Stimulated activated CD4-positive, alpha-beta T cell treated with anti-CD3 and anti-CD28 coated beads, Interleukin-12 subunit alpha, Interleukin-12 subunit beta, amount 100 ng/mL, for 4 hours (primary cell): ENCODE measurements at places on chromosomes 7 and 10.

GRCh38 chr7:93025389-93025788 is 92.4 kb downstream of the SAMD9 start:
- no peak for DNase-seq

GRCh38 chr7:16344927-16345326 is 76.4 kb downstream of the CRPPA start:
- no peak for DNase-seq

GRCh38 chr10:12389154-12389734 is 39.9 kb downstream of the CAMK1D start:
- DNase-seq: no peak

- DNase-seq: no peak
These were observed 228.3 kb upstream of the TEX47 start for GRCh38 chr7:89023877-89024276.

DNA sequence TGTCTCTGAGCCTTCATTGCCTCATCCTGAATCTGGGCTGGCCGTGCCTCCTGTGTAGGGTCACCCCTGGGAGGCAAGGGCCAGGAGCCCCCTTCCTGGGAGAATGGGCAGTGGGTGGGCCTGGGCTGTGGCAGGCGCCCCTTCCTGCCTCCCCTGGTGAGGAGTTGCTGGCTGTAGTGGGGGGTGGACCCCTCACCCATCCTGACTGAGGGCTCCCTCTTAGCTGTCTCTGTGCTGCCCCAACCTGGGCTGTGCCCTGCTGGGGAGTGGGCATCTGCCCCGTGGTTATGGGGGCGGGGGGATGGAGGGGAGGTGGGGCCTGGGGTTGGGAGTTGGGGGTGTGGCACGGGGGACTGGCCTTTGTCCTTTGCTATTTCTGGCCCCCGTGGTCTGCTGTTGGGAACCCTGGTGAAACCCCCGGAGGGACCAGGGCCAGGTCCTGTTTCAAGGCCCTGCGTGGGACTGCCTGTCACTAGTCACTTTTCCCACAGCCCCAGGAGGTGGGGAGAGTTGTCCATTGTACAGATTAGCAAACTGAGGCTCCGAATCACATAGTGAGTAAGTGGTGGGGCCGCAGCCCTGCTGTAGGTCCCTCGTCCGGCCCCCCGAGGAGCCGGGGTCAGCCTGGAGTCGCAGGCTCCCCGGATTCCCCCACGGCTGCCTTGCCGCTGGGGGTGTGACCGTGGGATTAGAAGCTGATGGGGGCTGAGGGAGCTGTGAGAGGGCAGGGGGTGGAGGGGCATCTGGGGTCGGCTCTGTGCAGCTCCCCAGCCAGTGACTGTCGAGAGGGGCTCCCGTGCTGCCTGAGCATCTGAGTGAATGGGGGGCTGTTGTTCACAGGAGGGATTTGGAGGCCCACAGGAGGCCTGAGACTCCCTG is 2.7 kb downstream of the TTYH3 start:
- DNase-seq: no peak

DNA sequence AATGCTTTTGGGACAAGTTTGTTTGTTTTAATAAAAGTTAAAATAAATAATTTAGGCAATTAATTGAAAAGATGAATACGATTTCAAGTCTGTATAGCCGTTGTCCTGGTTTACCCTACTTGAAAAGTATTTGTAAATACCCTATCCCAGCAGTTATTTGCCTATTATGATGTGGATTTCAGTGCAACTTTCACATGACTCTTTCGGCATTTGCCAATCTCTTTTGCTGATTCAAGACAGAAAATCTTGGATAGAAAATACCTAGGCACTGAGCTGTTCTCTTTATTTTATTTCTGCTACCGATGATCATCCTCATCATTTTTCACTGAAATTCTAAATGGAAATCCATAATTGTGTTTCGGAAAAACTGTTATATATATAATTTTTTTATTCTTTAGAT is 125.9 kb upstream of the FZD8 start:
- DNase-seq: no peak

DNA sequence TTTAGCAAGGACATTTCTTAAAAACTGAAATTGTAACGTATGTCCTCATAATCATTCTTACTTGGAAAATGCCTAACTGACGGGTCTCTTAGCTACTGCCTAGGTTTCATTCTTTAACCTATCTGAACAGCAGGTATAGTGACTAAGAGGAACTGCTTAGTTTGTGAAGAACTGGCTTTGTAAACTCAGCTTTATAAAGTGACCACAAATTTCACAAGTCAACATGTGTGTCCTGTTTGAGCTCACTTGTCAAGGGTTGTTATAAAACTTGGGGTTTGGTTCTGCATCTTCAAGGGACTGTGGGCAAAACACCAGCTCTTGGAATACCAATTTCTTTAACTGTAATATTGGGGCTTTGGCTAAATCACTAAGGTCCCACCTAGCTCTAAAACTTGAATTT is 32.2 kb downstream of the MRPS33 start:
- no peak for DNase-seq

- DNase-seq: no peak
These were observed 5.6 kb upstream of the POM121 start for GRCh38 chr7:72919256-72919775.

- no peak for DNase-seq
These were observed 505.3 kb downstream of the SORCS3 start for GRCh38 chr10:105146436-105146835.

DNA sequence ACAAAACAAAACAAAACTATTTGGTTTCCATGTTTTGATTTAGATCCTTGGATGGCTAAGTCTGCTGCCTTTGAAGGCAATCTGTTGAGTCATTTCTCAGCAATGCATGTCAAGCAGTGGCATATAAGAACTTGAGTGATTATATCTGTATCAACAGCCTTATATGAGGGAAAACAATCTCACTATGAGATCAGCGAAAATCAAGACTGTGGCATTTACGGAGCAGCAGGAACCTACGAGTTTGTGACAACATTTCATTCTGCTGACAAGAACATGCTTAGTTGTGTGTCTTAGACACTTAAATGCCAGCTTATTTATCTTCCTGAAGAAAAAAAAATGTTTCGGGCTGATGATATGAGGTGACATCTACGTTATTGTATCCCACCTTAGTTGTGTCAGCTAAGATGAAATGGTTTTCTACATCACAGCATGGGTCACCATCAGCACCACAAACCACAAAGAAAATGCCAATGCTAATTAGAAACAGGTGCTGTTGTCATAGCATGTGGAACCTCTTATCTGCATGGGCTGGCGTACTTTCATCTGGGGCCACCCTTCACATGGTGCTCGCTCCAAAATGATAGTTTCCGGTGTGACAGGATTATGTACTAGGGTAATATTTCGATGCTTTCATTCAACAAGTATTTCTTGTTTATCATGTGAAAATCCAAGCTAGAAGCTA is 1085.5 kb downstream of the SORCS1 start:
- no peak for DNase-seq

- no peak for DNase-seq
These were observed 45.5 kb downstream of the FGFR2 start for GRCh38 chr10:121552746-121553145.

DNA sequence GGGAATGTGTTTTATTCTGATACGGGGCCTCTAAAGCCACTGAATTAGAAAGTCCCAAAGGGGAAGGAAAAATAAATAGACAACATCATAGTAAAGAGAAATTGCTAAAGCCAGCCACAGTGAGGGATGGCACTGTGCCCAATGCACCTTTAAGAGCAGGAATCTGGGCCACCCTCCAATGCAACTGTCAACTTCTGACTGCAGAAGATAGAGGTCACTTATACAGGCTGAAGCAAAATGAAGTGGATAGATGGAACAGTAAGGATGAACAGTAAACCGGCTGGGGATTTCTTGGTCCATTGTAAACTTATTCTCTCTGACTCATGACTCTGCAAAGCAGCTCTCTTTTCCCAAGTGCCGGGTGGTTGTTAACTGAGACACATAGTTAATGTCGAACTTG is 54.0 kb upstream of the KCNIP2 start:
- DNase-seq: no peak

DNA sequence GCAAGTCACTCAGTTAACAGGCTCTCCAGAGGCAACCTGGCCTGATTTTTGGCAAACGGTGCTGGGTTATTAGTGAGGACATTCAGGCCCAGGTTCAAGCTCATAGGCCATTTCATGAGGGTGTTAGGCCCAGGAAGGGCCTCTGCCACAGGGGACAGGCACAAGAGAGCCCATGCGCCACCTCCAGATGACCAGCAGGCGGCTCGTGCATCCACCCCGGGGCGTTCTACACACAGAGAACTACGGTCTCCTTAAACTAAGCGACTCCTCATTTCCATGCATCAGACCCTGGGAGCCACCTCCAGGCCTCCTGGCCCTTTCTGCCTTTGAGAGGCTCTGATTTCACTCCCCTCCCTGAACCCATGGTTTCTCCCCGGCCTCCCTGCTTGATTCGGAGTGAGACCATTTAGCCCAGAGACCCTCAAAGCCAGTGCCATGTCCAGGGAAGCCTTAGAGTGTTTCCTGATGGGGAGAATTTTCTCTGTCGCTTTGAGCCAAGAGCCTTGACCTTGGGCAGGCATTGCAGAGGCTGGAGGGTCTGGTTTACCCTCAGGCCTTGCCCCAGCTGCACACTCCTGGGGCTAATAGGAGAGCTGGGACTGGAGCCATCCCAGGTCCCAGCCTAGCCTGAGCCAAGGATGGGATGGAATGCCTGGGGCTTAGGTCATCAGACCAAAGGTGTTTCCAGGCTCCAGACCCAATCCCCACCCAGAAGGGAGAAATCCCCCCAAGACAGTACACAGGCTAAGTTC is 188.0 kb downstream of the GRID1 start:
- DNase-seq: no peak

GRCh38 chr7:26863518-26864308 is 677 bp downstream of the SKAP2 start:
- DNase-seq: peak; percentile 1

GRCh38 chr7:71229148-71229547 is 97.2 kb downstream of the GALNT17 start:
- no peak for DNase-seq

- no peak for DNase-seq
These were observed 28.2 kb downstream of the LYZL1 start for GRCh38 chr10:29317027-29317420.

DNA sequence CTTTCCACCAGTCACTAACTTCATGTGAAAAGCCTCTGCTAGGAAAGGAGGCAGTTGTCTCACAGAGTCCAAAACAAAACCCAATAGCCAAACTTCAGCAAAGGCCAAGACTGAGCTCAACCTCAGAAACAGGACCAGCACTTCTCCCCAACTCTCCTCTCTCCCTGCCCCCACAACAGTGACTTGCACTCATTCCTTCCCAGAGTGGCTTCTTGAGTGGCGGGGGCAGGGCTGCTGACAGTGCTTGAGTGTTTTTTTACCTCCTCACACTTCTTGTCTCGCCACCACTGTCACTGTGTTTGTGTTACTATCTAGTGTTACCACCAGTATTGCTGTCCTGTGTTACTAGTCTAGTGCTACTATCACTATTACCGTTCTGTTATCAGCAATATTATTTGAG is 206.8 kb downstream of the KLF6 start:
- no peak for DNase-seq

- no peak for DNase-seq
These were observed 22.2 kb downstream of the VOPP1 start for GRCh38 chr7:55550010-55550663.

DNA sequence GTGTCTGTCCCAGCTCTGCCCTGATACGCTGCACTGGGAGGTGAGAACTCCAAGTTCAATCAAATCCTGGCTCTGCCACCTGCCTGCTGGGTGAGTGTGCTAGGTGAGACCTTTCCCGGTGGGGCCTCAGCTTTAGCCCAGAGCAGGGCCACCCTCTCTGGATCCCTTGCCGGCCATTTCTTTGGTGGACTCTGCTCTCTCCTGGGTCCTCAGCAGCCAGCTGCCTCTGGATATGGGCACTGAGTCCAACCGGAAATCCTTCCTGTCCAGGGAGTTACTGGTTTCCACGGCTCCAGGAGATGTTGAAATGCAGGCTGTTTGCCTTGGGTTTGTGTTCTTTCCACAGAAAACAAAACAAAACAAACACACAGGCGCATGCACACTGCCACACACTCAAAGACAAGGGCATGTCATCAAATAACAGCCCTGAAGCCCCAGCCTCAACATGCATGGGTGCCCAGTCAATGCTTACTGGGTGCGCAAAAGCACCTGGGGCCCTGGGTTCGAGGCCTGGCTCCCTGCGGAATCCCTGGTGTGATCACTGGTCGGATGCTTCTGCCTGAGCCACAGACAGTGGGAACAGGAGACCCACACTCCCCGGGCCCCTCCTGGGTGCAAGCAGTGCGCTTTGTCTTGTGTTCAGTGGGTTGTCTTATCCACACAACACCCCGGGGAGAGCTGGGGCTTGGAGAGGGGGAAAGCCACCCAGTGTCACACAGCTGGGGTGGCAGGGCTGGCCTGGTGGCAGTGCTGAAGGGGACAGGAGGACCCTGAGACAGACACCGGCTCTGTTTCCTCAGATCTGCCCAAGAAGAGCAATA is 33.1 kb downstream of the PPIF start:
- DNase-seq: no peak

DNA sequence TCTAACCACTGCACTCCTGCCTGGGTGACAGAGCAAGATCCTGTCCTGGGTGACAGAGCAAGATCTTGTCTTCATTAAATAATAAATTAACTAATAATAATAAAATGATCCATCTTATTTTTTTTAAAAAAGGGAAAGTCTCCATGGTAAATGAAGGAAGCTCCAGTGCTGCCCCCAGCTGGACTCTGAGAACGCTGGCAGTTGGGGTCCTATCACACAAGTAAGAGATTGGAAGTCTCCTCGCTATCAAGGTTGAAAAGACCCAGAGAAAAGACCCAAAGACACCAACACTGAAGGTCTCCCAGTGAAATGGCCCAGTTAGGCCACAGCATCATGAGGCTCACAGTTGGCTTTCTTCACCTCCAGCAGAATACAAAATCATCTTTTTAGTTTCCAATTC is 13.8 kb upstream of the C10orf67 start:
- DNase-seq: no peak

GRCh38 chr7:157901166-157901565 is 564.4 kb downstream of the DNAJB6 start:
- no peak for DNase-seq

- no peak for DNase-seq
These were observed 676.8 kb downstream of the DNAJB9 start for GRCh38 chr7:109246330-109247077.

GRCh38 chr10:103772096-103772845 is 83.1 kb downstream of the SH3PXD2A start:
- DNase-seq: peak; percentile 47

GRCh38 chr7:38506756-38507155 is 124.4 kb downstream of the AMPH start:
- DNase-seq: no peak

DNA sequence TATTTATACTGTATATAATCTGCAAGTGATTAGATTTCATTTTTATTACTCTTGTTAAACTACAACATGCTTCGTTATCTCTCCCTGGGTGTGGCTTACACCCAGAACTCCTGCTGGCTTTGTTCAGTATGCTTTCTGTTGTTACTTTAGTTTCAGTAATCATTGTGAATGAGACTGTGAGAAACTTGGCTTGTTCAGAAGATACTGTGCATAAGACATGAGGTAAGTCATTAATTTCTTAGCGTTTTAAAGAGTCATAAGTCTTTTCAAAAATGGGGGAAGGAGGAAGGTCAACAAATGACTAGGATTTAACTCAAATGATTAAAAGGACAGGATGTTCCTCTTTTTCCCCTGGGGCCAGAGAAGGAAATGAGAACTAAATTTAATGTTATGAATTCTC is 11.6 kb upstream of the ADD3 start:
- DNase-seq: no peak
